Activated CD8-positive, alpha-beta T cell treated with anti-CD3 and anti-CD28 coated beads for 36 hours (primary cell): ENCODE measurements at places on chromosomes 4 and X.

GRCh38 chrX:127649011-127649410 lies 403.2 kb downstream of the ACTRT1 start:
- H3K4me1 ChIP-seq = no peaks in the 10 kb centered on the region
- H3K36me3 ChIP-seq = no peaks in the 10 kb centered on the region
- H3K27me3 ChIP-seq = no peaks in the 10 kb centered on the region
- DNase-seq = no peak
- no peak overlapping the region for H3K27ac ChIP-seq

DNA sequence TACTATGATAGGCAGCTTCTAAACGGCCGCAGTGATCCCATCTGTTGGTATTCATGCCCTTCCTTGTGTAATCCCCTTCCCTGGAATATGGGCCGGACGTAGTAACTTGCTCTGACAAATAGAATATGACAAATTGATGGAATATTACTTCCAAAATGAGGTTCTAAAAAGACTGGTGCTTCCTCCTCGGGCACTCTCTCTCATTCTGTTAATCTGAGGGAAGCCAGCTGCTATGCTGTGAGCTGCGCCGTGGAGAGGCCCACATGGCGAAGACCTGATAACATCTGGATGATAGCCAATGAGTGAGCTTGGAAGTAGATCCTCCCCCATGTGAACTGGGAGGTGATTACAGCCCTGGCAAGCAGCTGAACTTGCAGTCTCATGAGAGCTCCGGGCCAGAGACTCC lies 27.2 kb upstream of the SLC25A4 start:
- no peak overlapping the region for H3K4me3 ChIP-seq
- H3K27me3 ChIP-seq = peaks cover 9% of the 10 kb centered on the region
- no peaks in the 10 kb centered on the region for H3K4me1 ChIP-seq
- DNase-seq = peak; percentile 7
- no peaks in the 10 kb centered on the region for H3K36me3 ChIP-seq

- H3K4me1 ChIP-seq = no peaks in the 10 kb centered on the region
- H3K36me3 ChIP-seq = no peaks in the 10 kb centered on the region
- H3K4me3 ChIP-seq = no peak overlapping the region
- no peak for DNase-seq
Observed at GRCh38 chr4:69489856-69490255, 5.8 kb downstream of the UGT2B4 start.

DNA sequence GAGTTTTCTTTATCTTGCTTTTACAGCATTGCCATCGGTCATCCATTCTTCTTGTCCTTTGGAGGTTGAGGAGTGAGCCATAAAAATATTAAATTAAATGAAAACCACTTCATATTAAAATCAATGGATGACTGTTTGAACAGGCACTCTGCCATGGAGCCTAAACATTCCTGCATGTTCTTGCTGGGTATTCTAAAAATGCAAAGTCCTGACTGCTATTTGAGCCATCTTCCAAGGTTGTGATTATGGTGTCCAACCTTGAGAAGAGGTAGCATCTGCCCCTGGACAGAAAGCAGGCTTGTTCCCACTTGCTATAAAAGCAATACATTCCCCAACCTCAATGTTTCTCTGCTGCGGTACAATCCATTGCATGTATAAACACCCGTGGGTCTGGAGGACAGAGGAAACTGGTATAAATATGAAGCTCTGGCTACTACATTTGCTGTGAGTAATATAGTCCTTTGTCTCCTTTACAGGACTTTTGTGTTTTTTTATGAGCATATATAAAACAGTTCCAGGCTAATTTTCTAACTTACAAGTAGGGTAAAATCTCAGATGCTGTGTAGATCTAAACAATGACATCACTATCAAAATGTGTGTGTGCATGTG lies 70.9 kb upstream of the FAT4 start:
- no peak for DNase-seq
- H3K4me3 ChIP-seq = no peak overlapping the region
- no peaks in the 10 kb centered on the region for H3K36me3 ChIP-seq
- H3K27ac ChIP-seq = no peak overlapping the region

GRCh38 chrX:150062292-150063137 lies 124.2 kb upstream of the EOLA2 start:
- H3K27ac ChIP-seq = no peak overlapping the region
- H3K4me3 ChIP-seq = no peak overlapping the region
- DNase-seq = no peak
- H3K4me1 ChIP-seq = no peaks in the 10 kb centered on the region
- H3K27me3 ChIP-seq = peaks cover 2% of the 10 kb centered on the region
- H3K36me3 ChIP-seq = no peaks in the 10 kb centered on the region

DNA sequence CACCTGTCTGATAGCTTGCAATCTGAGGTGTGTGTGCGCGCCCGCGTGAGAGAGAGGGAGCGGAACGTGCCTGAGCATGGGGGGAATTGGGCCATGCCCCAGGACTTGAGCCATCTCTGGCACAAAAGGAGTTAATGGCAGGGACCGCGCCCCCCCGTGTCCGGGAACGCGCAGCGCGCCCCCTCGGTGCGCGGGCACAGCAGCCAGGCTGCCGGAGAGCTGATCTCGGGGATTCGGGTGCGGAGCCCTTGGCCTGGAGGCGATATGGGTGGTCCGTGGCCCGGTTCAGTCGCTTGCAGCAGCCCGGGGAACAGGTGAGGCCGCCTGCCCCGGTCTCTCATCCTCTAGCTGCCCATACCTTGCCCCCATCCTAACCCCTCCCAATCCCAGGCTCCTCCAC lies at the start of gene NLGN3:
TSS of gene NLGN3 (plus strand) at position 191 of the 400 bp plus-strand sequence. CDS start 2,909 bp downstream, outside the sequence.
- DNase-seq = no peak
- peaks cover 2% of the 10 kb centered on the region for H3K36me3 ChIP-seq
- no peak within 1 kb of the TSS for H3K4me3 ChIP-seq
- peaks cover 11% of the 10 kb centered on the region for H3K4me1 ChIP-seq
- no peak within 1 kb of the TSS for H3K27ac ChIP-seq

DNA sequence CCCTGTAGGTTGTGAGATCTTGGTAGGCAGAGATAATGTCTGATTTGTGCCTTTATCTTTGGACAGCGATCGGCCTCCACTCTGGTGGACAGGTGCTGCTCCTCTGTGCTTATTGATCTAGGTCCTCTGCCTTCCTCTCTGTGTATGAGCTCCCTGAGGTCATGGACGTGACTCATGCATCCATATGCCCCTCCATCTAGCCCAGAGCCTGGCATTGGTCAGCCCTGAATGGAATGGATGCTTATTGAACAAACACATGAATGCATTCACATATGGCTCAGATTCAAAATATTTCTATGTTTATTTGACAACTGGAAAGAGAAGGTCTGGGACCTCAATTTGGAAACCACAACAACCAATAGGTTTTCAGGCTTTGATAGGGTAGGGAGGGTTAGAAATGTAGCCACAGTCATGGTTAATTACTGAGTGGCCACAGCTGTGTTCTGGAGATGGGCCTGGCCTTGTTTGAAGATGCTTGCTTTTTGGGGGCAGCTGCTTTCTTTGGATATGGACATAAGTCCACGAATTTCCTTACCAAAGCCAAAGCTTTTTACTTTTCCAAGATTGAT lies 76.2 kb downstream of the SEL1L3 start:
- H3K27ac ChIP-seq = no peak overlapping the region
- H3K27me3 ChIP-seq = no peaks in the 10 kb centered on the region
- H3K4me3 ChIP-seq = no peak overlapping the region

GRCh38 chr4:105632599-105632998 lies 75.9 kb downstream of the INTS12 start:
- H3K4me1 ChIP-seq = no peaks in the 10 kb centered on the region
- peaks cover 9% of the 10 kb centered on the region for H3K27me3 ChIP-seq
- H3K27ac ChIP-seq = no peak overlapping the region
- no peaks in the 10 kb centered on the region for H3K36me3 ChIP-seq
- no peak for DNase-seq

DNA sequence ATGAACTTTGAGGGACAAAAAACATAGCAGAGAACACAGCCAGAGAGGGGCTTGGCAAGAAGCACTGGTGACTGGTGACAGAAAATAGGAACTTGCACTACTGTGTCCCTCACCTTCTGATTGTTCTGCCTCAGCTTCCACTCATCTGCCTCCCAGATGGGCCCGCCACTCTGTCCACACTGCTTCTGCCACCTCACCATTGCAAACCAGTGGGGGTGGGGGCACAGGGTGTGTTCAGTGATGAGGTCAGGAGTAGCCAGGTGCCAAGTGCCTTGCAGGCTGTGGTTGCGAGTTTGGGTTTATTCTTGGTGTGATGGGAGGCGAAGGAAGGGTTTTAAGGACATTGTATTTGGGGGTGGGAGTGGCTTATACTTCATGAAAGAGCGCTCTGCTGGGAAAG lies 9.1 kb upstream of the UBA1 start:
- DNase-seq = no peak
- peaks cover 7% of the 10 kb centered on the region for H3K36me3 ChIP-seq
- no peak overlapping the region for H3K27ac ChIP-seq
- H3K4me3 ChIP-seq = no peak overlapping the region
- no peaks in the 10 kb centered on the region for H3K27me3 ChIP-seq
- H3K4me1 ChIP-seq = peaks cover 12% of the 10 kb centered on the region

DNA sequence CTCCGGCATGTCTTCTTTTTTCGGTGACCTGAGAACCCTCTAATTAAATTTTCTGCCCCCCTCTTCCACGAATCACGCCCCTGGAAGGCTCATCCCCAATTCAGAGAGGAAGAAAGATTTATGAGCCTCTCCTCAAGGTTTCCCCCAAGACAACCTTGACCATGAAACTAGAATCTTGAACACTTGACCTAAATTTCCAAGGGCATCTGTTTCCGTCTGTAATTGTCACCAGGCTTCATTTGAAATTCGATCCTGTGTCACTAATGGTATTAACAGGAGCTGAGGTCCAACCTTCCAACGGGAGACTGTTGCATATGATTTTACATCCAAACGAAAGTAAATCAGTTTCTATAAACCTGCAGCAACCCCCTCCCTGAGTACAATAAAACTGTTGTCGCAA lies 139.9 kb upstream of the ZIC3 start:
- H3K4me1 ChIP-seq = peaks cover 8% of the 10 kb centered on the region
- no peak for DNase-seq
- H3K36me3 ChIP-seq = no peaks in the 10 kb centered on the region
- H3K27ac ChIP-seq = no peak overlapping the region

DNA sequence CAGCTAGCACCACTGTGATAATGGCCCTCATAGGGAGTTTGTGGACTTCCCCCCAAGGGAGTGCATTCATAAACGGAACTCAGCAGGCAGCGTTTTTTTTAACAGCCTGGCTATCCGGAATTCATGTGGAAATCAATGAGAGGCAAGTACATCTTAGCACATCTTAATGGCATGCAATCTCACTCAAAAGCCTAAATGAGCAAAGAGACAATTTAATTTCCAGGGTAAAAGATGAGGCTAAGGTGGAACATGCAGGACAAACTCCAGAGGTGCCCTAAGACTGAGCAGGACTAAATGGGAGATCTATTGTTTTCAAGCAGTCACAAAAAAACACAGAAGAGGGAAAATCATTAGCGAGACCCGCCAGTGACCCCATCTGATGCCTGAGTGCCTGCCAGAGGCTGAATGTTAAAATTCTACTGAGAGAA lies 243.5 kb upstream of the KCNIP4 start:
- H3K4me3 ChIP-seq = no peak overlapping the region
- DNase-seq = no peak
- H3K27ac ChIP-seq = no peak overlapping the region

- no peaks in the 10 kb centered on the region for H3K36me3 ChIP-seq
- no peak for DNase-seq
- H3K4me1 ChIP-seq = no peaks in the 10 kb centered on the region
- H3K4me3 ChIP-seq = no peak overlapping the region
Observed at GRCh38 chr4:41396214-41396613, 139.5 kb downstream of the UCHL1 start.

DNA sequence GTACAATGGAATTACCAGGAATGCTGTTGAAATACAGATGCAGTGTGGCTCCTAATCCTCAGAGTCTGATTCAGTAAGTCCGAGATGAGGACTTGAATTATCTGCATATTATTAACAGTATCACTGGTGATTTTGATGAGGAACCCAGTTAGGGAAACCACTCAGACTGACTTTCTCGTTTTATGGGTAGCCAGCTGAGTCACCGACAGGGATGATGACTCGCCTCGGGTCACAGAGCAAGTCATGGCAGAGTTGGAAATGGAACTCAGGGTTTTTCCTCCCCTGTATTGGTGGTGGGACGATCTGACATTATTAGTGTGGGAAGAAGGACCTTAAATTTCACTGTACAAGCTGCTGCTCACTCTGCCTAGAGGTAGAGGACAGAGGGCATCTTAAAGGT lies 51.3 kb downstream of the RTL9 start:
- no peaks in the 10 kb centered on the region for H3K36me3 ChIP-seq
- no peaks in the 10 kb centered on the region for H3K27me3 ChIP-seq
- H3K4me1 ChIP-seq = peaks cover 2% of the 10 kb centered on the region
- H3K27ac ChIP-seq = no peak overlapping the region
- no peak overlapping the region for H3K4me3 ChIP-seq

GRCh38 chrX:3326681-3327080 lies 19.8 kb downstream of the MXRA5 start:
- no peaks in the 10 kb centered on the region for H3K4me1 ChIP-seq
- DNase-seq = peak; percentile 5
- H3K4me3 ChIP-seq = no peak overlapping the region
- no peak overlapping the region for H3K27ac ChIP-seq

GRCh38 chr4:727576-727975 lies 21.9 kb downstream of the PCGF3 start:
- no peaks in the 10 kb centered on the region for H3K27me3 ChIP-seq
- H3K4me1 ChIP-seq = peaks cover 4% of the 10 kb centered on the region
- no peak overlapping the region for H3K4me3 ChIP-seq
- peaks cover 13% of the 10 kb centered on the region for H3K36me3 ChIP-seq
- H3K27ac ChIP-seq = no peak overlapping the region
- DNase-seq = no peak

- H3K27ac ChIP-seq = no peak overlapping the region
- H3K27me3 ChIP-seq = no peaks in the 10 kb centered on the region
- no peak for DNase-seq
- H3K36me3 ChIP-seq = no peaks in the 10 kb centered on the region
- H3K4me1 ChIP-seq = peaks cover 19% of the 10 kb centered on the region
Observed at GRCh38 chr4:40555176-40555900, 74.3 kb downstream of the RBM47 start.
